ENCODE measurements at places on chromosomes 2 and 18. TPM values are rescaled to one million over a fixed set of nuclear protein-coding genes. Genes with fewer than 3 reads are reported as not detected.
A peak's percentile ranks its signal among the peaks of the same experiment; 100 is the strongest.

- DNase-seq, result no peak
These were observed 4.0 kb downstream of the C2orf74 start for GRCh38 chr2:61165946-61166345.

GRCh38 chr2:229489016-229489415, 217.9 kb upstream of the PID1 start:
- DNase-seq, result peak; percentile 5

DNA sequence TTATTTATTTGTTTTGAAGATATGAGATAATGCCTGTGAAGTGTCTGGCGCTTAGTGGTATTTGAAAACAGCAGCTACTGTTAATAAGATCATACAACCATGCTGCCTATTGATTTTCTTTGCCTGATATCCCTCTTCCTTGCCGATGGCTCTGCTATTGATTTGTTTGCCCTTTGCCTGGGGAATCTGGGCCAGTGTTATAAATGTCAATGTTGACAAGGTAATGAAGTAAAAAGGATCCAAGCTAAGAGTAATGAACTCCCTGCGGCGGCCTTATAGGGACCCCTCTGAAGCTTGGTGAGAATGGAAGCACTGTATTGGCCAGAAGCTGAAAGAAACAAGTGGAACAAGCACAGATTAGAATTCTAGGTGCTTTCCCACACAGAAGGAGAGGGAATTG, 854.6 kb downstream of the CNTNAP5 start:
- no peak for DNase-seq

HOXD13 gene
- 10.3 TPM for total RNA-seq

GRCh38 chr2:162477011-162477410, 133.1 kb downstream of the GCA start:
- DNase-seq, result no peak

- no peak for DNase-seq
These were observed 3.1 kb downstream of the ANXA4 start for GRCh38 chr2:69745035-69745434.

GRCh38 chr2:63048367-63049171, 2.1 kb upstream of the OTX1 start:
- DNase-seq, result no peak

TMEM247 gene
- not detected for total RNA-seq

ZBTB7C gene
- total RNA-seq, result 0.16 TPM

- no peak for DNase-seq
These were observed 40.6 kb upstream of the ANXA4 start for GRCh38 chr2:69701100-69701945.

CNDP1 gene
- 0.51 TPM for total RNA-seq

- DNase-seq, result no peak
These were observed 653.7 kb downstream of the DCDC2C start for GRCh38 chr2:4357121-4357520.

TRIM43 gene
- not detected for total RNA-seq

GPR39 gene
- 0.32 TPM for total RNA-seq

REG3A gene
- not detected for total RNA-seq

- DNase-seq, result no peak
These were observed 17.7 kb upstream of the SEMA4C start for GRCh38 chr2:96887493-96888012.

GRCh38 chr2:207600231-207600630, 25.0 kb downstream of the METTL21A start:
- no peak for DNase-seq

SAG gene
- not detected for total RNA-seq

ODC1 gene
- total RNA-seq, result 59.6 TPM

EML6 gene
- total RNA-seq, result 0.95 TPM

- DNase-seq, result no peak
These were observed 618.0 kb downstream of the CCDC85A start for GRCh38 chr2:56801770-56802169.

Data from SK-MEL-5 (cell line).